Activated T-cell treated with anti-CD3 and anti-CD28 coated beads for 4 hours (primary cell): ENCODE measurements at places on chromosomes 1 and 21.

- no peak for DNase-seq
Measured at GRCh38 chr1:167701510-167701909, 20.3 kb upstream of the MPZL1 start.

- DNase-seq: no peak
Measured at GRCh38 chr21:38849776-38850175, 44.0 kb downstream of the ETS2 start.

GRCh38 chr1:20903437-20903836 is 116.3 kb upstream of the HP1BP3 start:
- DNase-seq: no peak

DNA sequence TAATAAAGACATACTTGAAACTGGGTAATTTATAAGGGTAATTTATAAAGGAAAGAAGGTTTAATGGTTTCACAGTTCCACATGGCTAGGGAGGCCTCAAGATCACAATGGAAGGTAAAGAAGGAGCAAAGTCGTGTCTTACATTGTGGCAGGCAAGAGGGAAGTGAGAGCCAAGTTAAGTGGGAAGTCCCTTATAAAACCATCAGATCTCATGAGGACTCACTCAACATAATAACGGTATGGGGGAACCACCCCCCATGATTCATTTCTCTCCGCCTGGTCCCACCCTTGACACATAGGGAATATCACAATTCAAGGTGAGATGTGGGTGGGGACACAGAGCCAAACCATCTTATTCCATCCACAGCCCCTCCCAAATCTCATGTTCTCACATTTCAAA is 76.8 kb upstream of the ZNF678 start:
- DNase-seq: no peak

DNA sequence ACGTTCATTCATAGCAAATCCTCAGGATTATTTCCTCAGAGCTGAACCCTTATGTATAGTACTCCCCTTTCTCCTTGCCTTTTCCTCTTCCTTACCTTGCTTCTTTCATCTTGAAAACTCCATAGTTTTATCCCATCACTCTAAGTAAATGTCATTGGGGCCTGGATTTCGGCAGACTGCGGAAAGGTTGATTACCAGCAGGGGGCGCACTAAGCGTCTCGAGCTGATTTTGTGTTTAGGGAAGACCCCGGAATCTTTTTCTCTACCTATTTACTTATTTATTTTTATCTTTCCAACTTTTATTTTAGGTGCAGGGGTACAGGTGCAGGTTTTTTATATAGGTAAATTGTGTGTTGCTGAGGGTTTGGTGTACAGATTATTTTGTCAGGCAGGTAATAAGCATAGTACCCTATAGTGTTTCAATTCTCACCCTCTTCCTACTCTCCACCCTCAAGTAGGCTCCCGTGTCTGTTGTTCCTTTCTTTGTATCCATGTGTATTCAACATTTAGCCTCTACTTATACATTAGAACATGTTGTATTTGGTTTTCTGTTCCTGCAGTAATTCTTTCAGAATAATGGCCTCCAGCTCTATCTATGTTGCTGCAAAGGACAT is 11.4 kb upstream of the MTARC1 start:
- peak; percentile 9 for DNase-seq

- DNase-seq: no peak
Measured at GRCh38 chr1:148010527-148010926, 82.3 kb downstream of the GPR89B start.

DNA sequence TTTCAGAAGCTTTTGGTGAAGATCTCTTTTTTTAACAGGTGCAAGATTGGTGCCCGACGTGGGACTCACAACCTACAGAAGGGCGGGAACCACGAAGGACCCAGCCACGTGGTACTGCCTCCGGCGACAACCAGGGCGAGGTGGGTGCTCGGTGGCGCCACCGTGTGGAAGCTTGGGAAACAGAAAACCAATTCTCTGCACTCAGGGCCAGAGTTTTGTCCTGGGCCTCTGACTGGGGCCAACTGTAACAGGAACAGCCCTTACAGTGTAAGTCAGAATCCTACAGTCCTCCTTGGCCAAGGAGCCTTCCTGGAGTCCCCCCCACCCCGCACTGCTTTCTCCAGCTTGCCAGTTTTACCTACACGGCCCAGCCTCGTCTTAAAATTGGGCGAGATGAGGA is 11.6 kb upstream of the S100A7A start:
- peak; percentile 24 for DNase-seq

DNA sequence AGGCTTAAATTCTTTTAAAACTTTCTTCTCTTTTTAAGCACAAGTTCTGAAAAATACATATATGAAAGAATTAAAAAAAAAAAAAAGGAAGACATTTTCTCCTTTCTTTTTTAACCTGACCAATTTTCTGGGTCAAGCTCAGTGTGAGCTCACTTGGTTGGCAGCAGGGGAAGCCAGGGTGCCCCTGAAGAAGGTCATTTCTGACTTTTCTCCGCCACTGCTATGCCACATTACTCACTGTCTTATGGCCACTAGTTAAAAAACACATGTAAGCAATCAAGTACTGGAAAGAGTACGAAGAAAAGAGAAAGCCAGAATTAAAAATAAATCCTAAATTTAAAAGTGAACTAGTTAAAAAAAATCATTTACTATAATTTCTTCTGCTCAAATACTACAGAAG is 275.0 kb downstream of the NEGR1 start:
- DNase-seq: no peak

DNA sequence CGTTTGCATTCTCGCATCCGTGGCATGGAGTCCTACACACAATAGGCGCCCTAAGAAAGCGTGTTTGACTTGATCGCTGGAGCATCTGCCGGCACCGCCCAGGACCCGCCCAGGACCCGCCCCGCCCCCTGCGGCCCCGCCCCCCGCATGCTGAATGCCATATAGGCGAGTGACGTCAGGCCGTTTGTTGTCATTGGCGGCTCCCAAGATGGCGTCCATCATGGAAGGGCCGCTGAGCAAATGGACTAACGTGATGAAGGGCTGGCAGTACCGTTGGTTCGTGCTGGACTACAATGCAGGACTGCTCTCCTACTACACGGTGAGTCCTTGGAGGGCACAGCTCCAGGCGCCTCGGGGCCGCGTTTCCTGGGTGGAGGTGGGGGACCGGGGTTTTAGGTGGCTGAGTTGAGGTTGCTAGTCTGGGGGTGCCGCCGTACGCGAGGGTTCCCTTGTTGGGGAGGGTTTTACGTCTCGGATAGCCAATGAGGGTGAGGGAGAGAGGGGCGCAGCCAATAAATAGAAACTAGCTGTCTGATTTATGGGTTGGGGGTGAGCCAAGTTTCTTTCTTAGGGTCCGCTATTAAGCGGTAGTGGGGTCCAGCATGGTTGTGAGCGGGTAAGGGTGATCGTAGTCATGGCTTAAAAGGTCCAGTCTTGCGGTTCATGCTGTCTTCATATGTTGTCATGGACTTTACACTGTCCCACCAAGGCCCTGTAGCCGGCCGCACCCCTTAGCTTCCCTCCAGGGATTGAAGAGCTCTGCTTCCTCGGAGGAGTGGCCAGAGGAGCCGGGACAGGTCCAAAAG is at the start of gene OSBPL9:
Gene OSBPL9 (plus strand): TSS at position 190 of the 806 bp plus-strand sequence. CDS start 19 bp downstream, at position 209.
- peak; percentile 79 for DNase-seq

DNA sequence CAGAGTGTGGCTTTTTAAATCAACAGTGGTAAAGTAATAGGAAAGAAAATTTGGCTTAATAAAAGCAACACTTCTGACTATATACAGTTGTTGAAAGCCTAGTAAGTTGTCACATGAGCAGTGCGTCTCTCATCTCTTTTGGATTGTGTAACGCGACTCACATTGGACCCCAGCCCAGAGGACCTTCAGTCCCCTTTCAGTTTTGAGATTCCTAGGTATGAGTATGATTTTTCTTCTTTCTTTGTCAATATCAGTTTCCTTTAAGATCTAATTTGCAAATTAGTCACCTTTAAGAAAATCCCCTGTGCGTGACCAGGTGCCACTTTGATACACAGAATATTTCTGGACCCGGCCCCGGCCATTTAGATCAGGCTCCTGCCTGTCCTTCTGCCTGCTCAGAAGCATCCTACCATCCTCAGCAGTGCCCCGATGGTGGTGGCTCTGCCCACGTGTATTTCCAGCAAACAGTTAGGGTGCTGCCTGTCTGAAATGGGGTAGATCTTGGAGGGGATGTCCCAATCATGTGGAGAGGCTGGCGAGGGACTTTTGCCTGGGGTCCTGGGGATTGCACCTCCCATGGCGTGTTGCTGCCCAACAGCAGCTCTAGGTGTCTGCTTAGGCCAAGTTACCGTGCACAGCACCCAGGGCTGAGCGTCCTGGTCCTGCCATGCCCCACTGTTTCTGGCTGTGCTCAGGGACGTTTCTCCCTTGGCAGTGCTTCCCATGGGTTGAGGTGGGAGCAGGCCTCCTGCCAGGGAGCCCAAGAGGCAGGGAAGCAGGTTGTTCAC is 21.1 kb downstream of the SNAP47 start:
- no peak for DNase-seq

- DNase-seq: no peak
Measured at GRCh38 chr1:32918179-32918578, 17.0 kb upstream of the TMEM54 start.

DNA sequence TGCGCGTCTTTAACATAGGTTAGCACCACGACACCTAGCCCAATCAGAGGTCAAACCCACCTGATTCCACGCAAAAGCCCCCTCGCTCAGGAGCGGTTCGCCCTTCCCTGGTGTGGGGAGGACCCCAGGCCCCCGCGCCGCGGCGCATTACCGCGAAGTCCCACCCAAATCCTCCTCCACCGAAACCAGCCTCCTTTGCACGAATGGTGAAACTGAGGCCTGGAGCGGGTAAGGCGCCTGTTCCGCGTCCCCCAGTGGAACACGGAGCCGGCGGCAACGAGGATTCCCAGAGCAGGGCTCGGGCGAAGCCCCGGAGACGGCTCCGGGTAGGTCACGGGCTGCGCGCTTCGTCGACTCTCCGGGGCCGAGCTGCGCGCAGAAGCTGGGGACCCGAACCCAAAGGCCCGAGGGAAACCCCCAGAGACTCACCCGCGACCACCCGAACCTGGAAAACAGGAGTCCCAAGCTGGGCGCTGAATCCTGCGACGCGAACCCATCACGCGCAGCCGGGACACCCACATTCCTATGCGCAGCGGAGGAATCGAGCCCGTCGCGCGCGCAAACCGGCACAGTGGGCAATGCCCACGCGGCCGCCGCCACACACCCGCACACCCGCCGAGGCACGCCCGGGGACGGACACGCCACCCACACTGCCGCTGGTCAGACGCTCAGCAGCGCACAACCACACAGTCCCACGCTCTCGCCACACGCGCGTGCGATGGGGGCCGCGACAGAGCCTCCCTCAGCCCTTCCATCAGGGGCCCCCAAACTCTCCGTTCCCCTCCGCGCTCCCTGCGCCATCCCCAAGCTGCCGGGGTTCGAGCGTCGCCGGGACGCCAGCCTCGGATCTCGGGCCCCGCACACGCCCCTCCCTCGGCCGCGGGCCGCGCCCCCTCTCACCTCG is 507 bp downstream of the GLIS1 start:
- no peak for DNase-seq

DNA sequence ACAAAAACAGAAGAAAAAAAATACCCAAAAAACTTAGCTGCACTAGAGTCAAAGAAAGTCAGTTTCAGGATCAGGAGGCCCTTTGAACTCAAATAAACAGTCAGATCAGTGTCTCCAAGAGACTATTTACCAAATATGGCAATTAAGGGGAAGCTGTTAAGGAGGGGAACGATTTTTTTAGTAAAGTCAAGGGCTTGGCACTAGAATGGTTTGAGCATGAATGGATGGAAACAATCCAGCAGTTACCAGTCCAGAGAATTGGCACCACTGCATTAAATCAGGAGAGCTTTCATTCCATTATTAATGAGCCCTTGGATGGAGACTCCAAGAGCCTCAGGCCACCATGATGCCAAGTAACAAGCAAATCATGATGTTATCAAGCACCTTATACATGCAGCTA is 7.2 kb downstream of the TRAPPC3 start:
- DNase-seq: no peak

DNA sequence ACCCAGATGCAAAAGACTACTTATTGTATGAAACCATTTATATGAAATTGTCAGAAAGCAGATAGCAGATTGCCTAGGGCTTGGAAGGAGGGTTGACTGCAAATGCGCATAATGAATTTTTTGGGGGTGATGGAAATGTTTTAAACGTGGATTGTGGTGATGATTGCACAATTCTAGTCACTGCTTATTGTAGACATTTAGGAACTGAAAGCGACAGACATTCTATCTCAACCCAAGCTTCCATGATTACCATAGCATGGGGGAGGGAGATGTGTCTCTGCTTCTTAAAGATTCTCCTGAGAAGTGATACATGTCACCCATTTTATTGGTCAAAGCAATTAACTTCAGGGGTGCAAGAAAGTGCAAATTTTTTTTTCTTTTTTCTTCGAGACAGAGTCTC is 2.8 kb upstream of the MTF2 start:
- DNase-seq: no peak

DNA sequence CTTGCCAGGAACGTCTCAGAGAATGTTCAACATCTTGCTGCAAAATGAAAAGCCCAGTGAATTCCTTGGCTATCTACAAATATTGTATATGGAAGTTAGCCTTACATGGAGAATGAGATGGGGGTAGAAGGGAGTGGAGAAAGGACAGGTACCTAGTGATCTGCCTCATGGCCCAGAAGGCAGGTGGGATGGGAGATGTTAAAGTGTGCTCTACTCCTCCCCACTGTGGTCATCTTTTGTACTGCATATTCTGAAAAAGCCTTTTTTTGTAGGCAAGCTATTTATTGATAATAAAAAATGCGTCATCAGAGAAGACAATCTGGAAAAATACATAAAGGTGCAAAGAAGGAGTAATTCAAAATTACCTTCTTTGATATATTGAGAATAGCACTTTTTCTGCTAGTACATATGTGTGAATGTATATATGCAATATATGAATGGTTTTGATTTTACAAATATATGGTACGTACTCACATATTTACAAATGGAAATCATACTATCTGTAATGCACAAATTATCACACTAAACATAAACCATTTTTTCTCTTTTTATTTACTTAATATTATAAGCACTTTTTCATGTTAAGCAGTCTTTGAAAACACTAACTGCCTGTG is 19.1 kb upstream of the SLC5A9 start:
- DNase-seq: no peak

- no peak for DNase-seq
Measured at GRCh38 chr1:115729756-115730155, 38.8 kb downstream of the CASQ2 start.

DNA sequence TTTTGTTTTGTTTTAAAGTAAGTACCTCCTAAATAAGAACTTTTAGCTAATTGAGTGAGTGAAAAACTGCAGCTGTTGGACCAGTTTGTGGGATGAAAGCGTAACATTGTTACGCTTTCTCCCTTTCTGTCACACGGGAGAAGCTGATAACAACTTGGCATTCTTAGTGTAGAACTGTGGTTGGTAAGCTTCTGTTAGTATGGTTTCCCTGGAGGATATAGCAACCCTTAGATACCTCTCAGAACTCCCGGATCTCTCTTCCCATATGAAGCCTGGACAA is 98.2 kb downstream of the CACHD1 start:
- no peak for DNase-seq
